Stimulated activated CD8-positive, alpha-beta memory T cell treated with anti-CD3 and anti-CD28 coated beads, Interleukin-4, amount 100 ng/mL, for 1 hour (primary cell): ENCODE measurements at places on chromosomes 1 and 21.

DNA sequence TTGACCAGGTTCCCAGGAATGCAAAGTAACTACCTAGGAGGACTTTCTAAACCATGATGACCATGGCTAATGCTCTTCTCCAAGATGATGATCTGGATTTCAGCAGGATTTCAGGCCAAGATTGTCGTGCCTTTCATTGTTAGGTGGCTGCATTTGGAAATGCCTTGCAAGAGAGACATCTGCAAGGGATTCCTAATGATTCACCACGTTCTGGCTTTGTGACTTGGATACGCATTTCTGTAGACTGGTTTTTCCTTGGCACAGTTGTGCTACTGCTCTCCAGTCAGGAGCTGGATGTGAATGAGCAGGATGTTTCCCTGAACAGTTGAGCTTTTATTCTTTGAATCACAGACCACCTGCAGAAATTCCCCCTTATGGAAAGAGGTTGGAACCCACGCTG is 212.4 kb downstream of the BACH1 start:
- no peak for DNase-seq

DNA sequence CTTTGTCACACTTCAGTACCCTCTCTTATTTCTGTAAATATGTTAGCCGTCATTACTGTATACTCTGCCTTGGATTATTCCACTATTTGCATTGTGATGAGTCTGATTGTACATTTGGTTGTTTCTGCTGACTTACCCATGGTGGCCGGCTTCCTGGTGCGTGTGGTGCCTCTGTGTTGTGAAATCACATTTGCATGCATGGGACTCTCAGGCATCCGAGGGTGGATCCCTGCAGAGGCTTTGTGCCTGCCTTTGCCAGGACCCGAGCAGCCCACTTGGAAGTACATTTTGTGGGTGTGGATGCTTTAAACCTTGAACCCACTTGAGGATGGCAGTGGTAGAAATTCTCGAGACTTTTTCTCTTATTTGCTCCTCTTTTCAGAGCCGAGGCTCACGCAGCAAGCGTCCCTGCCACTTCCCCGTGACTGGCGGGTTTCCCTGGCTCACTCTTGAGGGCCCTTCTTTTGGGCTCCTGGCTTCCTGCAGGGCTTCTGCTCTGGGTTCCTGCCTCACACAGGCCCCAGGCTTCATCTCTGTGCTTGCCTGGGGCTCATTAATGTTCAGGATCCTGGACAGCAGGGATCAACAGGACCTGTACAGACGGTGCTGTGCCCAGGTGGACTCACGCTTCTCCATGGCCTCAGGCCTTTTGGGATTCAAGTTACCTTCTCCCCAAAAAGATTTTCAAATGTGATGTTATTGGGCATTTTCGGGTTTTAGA is 36.6 kb downstream of the POFUT2 start:
- no peak for DNase-seq

GRCh38 chr1:244030481-244031040 is 20.5 kb upstream of the ZBTB18 start:
- no peak for DNase-seq

- DNase-seq = no peak
Observed at GRCh38 chr21:33302055-33302454, 22.7 kb upstream of the IFNAR1 start.

DNA sequence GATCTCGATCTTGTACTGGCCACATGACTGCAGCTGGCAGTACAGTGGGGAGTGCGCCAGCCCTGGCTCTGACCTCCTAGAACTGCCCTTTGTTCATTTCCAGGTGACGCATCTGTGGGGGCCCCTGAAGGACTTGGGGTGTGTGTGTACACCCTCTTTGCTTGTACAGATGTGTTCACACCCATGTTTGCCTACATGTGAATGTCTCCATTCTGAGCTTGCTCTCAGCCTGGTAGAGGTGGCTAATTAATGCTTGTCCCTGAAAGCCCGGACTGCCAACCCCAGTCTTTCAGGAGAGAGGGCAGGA is 19.8 kb downstream of the TNFRSF1B start:
- no peak for DNase-seq

- no peak for DNase-seq
Observed at GRCh38 chr1:58780836-58781452, 2.9 kb downstream of the JUN start.
